ENCODE measurements at places on chromosomes 12 and 14.

DNA sequence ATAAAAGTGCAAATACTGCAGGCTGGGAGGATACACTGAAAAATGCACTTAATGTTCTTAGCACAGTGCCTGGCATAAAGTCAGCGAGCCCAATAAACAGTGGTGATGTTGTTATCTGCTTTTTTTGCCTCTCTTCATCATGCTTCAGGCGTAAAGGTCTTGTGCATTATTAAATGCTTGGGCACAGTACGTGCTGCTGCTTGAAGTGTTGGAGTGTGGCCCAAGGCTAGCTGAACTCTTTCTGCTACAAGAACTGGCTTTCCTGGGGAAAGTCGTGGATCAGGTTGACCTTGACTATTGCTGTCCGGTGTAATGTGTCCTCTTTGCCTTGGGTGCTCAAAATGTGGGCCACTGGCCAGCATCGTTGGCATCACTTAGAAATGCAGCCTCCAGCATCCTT is 43.0 kb downstream of the SMOC1 start:
- DNase-seq = no peak

- no peak for DNase-seq
Measured at GRCh38 chr14:61484826-61485584, 163.6 kb downstream of the PRKCH start.

DNA sequence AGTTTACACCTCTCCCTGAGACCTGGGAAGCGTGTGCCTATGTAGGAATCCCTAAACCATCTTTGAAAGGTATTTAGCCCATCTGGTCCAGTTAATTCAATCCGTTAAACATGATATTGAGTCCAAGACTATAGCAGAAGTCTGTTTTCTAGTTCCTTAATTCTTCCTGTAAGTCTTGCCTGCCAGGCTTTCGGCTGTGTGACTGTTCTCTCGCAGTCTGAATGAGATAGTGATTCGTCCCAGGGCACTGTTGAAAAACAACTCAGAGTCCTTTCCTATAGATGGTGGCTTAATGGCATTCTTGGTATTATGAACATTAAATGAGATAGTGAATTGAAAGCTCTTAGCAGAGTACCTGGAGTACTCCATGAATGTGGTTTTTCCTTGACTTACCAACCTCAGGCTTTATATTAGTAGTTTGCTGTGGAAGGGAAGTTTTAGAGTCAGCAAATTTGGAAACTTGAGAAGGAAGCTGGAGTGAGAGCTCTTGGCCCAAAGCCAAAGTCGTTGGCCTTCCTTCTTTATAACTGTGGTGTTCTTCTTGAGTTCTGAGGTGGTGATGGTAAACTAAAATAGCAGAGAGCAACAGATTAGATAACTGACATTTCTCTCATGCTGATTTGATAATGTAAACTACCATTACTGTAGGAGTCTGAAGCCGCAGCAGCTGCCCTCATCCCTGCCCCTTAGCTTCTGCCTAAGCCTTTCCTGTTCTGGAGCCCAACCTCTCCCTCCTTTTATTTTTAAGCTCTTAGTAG is 76.5 kb downstream of the TGFB3 start:
- no peak for DNase-seq

GRCh38 chr12:95857799-95858198 is 953 bp upstream of the SNRPF start:
- DNase-seq = no peak

DNA sequence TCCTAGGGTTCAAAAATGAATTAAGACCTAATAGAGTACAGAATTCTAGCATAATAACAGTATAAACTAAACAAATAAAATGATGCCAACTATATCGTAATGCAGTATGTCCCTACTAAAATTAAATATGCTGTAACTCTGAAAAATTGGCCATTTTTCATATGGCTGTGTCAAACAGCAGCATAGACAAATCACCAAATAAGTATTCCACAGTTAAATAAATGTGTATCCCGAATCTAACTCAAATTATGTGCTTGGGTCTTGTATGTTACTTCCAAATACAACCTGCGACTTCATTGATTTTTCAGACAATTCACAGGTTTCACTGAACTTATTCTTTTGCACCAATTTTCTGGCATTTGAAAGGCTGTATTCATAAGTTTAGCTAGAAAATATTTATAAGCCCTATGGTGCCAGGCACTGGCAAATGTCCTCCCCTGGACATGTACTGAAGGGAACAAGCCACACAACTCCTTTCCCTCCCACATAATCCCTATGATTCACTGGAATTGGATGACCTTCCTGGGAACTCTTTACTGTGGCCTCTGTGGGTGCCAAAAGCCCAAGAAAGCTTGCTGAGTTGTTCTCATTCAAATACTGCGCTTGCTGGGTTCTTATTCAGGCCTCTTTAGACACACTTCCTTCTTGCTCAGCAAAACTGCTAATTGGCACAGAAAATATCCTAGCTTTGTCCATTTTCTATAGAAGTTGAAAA is 108.8 kb downstream of the KITLG start:
- no peak for DNase-seq

DNA sequence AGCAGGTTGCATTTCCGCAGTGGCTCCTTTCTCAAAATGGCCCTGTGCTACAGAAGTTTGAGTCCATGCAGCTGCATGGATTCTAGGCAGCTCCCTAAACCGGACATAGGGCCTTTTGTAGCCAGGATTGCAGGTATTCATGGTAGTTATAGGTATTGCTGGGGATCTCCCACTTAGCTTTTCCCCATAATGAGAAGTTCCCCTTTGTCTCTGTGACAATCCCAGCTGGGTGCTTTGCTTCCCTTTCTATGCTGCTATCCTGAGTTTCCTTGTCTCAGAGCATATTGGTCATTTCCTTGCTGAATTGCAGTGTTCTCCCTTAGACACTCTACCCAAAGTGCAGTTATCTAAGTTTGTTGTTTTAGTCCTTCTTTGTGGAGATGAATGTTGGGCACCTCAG is 120.9 kb upstream of the MIS18BP1 start:
- no peak for DNase-seq

DNA sequence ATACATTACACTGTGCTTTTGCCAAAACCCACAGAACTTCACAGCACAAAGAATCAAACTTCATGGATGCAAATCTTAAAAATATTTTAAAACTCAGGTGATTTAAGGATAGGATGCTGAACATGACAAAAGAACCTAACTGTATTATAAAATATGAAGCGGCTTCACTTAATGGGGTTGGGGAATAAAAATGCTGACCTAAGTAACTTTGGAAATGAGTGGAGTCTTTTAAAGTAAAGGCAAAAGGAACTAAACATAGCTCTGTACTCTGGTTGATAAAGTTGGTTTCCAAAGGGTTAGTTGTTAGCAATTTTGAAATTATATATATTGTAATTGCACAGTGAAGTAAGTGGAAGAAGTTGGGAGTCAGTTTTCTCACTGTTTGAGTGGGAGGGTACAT is 111.5 kb upstream of the SYT1 start:
- no peak for DNase-seq

DNA sequence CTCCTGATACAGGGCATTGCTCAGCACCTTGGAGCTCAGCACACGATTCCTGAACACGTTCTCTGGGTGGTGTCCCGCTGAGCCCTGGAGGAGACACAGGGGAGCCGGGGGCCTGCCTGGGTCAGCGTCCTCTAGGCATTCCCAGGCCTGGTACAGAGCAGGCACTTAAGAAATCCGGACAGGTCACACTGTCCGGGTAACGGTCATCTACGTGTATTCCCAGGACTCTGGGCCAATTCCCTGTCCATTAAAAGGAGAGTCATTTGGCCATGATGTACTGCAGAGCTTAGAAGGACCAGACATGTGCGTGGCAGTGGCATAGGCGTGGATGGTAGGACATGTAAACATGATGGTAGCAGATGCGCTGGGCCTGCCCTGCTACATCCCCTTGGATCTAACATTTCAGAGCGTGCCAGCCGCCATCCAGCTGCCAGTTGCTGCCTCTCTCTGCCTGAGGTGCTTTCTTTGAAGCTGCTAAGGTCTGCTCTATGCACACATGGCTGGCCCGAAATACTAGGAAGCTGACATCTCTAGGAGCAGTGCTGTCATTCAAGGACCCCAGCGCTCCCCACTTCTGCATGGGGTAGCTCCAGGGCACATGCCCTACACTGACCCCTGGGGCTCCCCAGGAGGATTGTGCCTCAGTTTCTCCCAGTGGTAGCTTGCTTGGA is 273.1 kb upstream of the RTL1 start:
- DNase-seq = no peak

- DNase-seq = no peak
Measured at GRCh38 chr12:27094726-27095125, 12.3 kb upstream of the C12orf71 start.

GRCh38 chr12:46410495-46410894 is 37.9 kb upstream of the SLC38A2 start:
- no peak for DNase-seq

DNA sequence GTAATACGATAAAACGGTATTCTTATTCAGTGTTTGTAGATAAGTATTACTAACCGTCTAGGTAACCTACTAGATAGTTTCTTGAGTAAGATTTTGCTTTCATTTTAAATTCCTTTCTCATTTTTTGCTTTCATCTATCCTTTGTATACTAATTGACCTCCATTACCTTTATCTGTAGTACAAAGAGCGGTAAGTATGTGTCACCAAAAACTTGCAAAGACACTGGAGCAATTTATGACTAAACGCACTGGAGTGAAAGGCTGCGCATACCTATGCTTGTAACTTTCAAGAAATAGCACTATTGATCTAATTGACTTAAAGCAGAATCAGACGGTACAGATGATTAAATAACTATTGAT is 1.7 kb downstream of the ARHGAP5 start:
- DNase-seq = peak; percentile 44

DNA sequence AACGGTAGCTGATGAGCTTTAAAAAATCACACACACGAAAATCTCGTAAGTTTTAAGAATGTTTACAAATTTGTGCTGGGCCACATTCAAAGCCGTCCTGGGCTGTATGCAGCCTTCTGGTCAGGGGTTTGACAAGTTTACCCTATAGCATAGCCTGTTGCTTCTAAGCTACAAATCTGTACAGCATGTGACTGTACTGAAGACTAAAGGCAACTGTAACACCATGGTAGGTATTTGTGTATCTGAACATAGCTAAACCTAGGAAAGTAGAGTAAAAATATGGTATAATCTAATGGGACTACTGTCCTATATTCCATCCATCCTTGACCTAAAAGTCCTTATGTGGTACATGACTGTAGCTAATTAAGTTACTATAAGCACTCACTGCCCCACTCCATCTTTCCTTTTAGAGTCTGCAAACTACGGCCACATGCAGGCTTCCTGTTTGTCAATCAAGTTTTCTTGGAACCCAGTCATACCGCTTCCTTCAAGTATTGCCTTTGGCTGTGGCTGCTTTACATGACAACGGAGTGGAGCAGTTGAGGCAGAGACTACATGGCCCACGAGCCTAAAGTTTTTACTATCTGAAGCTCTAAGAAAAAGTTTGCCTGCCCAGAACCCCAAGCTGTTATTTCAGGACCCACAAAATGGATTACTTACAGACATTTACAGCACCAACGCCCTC is 18.5 kb downstream of the KRT7 start:
- DNase-seq = peak; percentile 34

DNA sequence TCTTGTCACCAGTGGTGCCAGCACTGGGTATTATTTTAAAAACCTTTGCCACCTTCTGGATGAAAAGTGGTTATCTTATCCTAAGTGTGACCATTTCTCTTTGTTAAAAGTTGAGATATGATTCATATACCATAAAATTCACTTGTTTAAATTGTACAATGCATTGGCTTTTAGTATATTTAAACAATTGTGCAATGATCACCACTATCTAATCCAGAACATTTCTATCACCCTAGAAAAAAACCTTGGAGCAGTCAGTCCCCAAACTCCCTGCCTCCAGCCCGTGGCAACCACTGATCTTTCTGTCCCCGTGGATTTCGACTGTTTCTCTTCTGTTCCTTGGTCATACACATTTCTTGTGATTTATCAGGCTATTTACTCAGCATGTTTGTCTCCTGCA is 28.3 kb downstream of the SH2B3 start:
- no peak for DNase-seq

GRCh38 chr12:118526255-118527095 is 150.1 kb downstream of the SUDS3 start:
- no peak for DNase-seq

DNA sequence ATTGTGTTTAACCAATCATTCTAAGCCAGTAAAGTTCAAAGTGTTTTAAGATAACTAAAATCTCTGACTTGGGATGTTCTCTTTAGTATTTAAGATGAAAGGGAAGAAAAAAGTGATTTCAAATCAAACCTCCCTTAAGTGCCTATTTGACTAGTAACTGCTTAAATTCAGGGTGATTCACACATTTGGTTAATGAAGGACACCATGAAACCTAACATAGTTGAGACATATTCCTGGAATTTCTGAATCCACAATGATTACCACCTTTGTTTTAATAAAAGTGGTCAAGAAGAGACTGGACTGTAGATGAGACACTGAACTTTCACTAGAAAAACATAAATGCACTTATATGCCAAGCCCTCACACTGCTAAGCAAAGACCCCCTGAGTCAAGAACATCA is 138.7 kb downstream of the MED13L start:
- DNase-seq = no peak

GRCh38 chr12:125269276-125269675 is 204.0 kb downstream of the AACS start:
- DNase-seq = no peak

- peak; percentile 86 for DNase-seq
Measured at GRCh38 chr14:55807053-55807880, 227.3 kb downstream of the KTN1 start.

Measured in activated CD4-positive, alpha-beta memory T cell treated with anti-CD3 and anti-CD28 coated beads for 36 hours (primary cell).